ENCODE measurements at places on chromosomes 11 and 22.

GRCh38 chr11:1131033-1131911, 26.5 kb upstream of the MUC5AC start:
- H3K27ac ChIP-seq: no peak overlapping the region
- no peaks in the 10 kb centered on the region for H3K36me3 ChIP-seq
- DNase-seq: no peak
- no peak overlapping the region for H3K4me3 ChIP-seq
- no peaks in the 10 kb centered on the region for H3K27me3 ChIP-seq

DNA sequence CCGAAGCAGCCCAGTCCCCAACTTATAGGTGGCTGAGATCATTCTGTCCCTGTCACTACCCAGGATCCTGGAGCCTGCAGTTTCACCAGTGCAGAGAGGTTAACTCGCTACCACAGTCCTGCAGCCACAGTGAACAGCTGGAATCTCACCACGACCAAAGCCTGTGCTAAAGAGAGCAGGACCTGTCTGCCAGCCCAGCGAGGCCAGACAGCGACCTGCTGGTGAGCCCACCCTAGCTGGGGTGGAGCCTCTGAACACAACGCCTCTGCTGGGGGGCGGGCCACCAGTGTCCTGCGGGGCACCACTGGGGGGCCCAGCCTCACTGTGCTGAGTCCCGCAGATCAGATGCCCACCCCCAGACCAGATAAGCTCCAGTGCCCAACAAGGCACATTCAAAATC, 33.3 kb downstream of the DAGLA start:
- H3K36me3 ChIP-seq: no peaks in the 10 kb centered on the region
- no peak overlapping the region for H3K4me3 ChIP-seq
- H3K27me3 ChIP-seq: no peaks in the 10 kb centered on the region
- H3K4me1 ChIP-seq: peaks cover 7% of the 10 kb centered on the region
- no peak overlapping the region for H3K27ac ChIP-seq

DNA sequence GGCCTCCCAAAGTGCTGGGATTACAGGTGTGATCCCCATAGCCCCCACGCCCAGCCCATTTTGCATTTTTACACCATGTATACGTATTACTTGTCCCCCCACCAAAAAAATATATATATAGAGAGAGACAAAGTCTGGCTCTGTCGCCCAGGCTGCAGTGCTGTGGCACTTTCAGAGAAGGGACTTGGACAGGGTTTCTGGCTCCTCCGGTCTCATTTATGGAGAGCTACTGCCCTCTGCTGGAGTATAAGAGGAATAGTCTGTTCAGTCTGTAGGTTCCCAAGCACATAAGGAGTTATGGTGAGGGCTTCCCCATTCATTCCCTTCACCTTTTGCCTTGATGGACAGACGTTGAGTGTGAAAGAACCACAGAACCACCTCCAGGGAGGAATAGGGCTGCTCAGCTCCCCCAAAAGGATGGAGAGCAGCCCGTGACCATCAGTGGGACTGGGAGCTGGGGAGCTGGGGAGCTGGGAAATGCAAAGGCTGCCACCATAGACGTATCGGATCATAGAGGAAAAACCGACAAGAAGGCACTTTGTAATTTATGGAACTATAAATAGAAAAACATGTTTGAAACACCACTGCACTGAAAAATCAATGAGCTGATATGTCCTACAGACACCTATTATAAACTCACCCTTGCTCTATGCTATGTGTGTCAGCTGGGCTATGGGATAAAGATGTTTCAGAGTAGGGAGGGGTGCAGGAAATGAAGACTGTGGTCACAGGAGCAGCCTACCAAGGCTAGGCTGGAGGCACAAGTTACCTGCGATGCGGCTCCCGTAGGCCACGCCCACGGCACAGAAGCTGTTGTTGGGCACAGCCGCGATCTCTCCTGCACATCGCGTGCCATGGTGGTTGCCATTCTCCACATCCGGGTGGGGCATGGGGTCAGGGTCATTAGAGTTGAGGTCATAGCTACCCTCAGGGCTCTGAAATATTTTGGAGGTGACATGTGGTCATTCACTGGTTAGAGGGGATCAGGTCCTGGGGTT, 5.2 kb downstream of the PCSK7 start:
- H3K27ac ChIP-seq: no peak overlapping the region
- H3K4me1 ChIP-seq: peaks cover 15% of the 10 kb centered on the region
- no peaks in the 10 kb centered on the region for H3K27me3 ChIP-seq
- H3K36me3 ChIP-seq: peaks cover 35% of the 10 kb centered on the region
- H3K4me3 ChIP-seq: no peak overlapping the region

DNA sequence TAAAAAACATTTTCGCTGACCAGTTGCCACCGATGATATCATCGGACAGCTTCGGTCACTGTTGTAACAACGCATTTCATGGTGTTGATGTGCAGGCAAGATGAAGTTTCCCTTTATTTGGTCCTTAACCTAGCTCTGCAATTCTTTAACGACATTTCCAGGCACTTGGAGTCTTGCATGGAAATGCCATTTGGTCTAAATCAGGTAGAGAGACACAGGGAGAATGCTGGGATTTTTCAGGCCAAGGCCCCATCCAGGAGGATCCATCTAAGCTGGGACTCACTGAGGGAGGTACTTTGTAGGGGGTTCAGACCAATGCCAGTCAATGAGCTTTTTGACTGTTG, 121.5 kb upstream of the RCN1 start:
- no peak overlapping the region for H3K27ac ChIP-seq
- H3K4me3 ChIP-seq: no peak overlapping the region
- H3K36me3 ChIP-seq: no peaks in the 10 kb centered on the region
- no peaks in the 10 kb centered on the region for H3K4me1 ChIP-seq

DNA sequence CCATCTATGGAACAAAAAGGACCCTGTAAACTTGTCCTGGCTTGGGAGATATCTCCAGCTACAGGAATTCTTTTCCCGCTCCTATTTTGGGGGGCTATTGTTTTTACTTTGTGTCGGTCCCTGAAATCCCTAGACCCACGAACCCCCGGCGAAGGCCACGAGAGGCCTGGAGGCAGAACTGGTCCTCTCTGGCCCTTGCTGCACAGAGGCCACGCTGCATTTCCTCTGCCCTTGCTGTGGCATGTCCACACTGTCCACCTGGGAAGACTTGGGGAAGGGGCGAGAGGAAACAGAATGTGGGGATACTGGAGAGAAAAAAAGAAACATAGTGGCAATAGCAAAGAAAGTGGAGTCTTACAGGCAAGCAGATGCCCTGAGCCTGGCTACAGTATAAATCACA, 2.3 kb upstream of the ANO1 start:
- H3K27me3 ChIP-seq: no peaks in the 10 kb centered on the region
- H3K27ac ChIP-seq: no peak overlapping the region
- H3K4me1 ChIP-seq: peaks cover 2% of the 10 kb centered on the region
- no peak for DNase-seq

GRCh38 chr11:97746818-97747217, 1273.9 kb upstream of the CNTN5 start:
- no peak overlapping the region for H3K4me3 ChIP-seq
- no peaks in the 10 kb centered on the region for H3K4me1 ChIP-seq
- no peaks in the 10 kb centered on the region for H3K36me3 ChIP-seq

- no peaks in the 10 kb centered on the region for H3K36me3 ChIP-seq
- H3K4me3 ChIP-seq: no peak overlapping the region
- no peak overlapping the region for H3K27ac ChIP-seq
Observed at GRCh38 chr11:117597071-117597470, 199.9 kb downstream of the DSCAML1 start.

- no peaks in the 10 kb centered on the region for H3K36me3 ChIP-seq
- H3K4me1 ChIP-seq: no peaks in the 10 kb centered on the region
Observed at GRCh38 chr11:5489576-5490357, 1.3 kb downstream of the OR52D1 start.

DNA sequence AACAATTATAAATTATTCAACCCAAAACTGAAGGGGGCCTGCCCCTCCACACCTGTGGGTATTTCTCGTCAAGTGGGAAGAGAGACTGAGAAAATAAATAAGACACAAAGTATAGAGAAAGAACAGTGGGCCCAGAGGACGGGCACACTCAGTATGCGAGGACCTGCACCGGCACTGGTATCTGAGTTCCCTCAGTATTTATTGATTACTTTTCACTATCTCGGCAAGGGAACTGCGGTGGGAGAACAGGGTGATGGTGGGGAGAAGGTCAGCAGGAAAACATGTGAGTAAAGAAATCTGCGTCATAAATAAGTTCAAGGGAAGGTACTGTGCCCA, 3.2 kb downstream of the C11orf54 start:
- H3K4me3 ChIP-seq: no peak overlapping the region
- no peaks in the 10 kb centered on the region for H3K36me3 ChIP-seq
- DNase-seq: no peak

DNA sequence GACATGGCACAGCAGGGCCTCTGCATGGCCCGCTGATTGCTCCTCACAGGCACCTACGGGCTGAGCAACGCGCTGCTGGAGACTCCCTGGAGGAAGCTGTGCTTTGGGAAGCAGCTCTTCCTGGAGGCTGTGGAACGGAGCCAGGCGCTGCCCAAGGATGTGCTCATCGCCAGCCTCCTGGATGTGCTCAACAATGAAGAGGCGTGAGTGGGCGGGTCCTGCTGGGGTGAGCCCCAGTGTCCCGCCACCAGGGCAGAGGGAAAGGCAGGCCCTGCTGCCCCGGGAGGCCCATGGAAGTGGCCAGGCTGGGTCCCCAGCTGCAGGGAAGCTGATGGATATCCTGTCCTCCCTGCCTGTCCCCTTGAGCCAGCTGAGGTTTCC, 18.6 kb upstream of the DGCR8 start:
- H3K36me3 ChIP-seq: peaks cover 27% of the 10 kb centered on the region
- H3K27me3 ChIP-seq: no peaks in the 10 kb centered on the region
- no peak overlapping the region for H3K4me3 ChIP-seq
- no peak overlapping the region for H3K27ac ChIP-seq
- DNase-seq: no peak

GRCh38 chr22:17633217-17633997, 4.9 kb upstream of the ATP6V1E1 start:
- peak overlapping the region; percentile 84 for H3K27ac ChIP-seq
- no peaks in the 10 kb centered on the region for H3K27me3 ChIP-seq
- H3K36me3 ChIP-seq: no peaks in the 10 kb centered on the region
- H3K4me3 ChIP-seq: no peak overlapping the region
- no peak for DNase-seq

DNA sequence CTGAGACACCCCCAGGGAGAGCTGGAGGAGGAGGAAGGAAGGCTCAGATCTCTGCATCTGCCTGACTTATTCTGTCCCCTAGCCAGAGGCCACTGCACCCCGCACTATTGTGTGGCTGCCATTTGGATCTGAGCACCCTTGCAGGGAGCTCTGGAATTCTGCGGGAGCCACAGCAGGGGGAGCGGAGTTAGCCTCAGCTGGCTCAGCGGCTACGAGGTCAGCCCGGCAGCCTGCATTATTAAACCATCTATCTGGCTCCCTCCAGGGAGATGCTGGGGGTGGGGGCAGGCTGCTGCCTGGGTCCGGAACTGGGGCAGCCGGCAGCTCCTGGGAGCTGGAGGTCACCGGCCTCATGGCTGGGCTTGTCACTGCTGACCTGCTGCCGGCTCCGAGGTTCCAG, 6.5 kb upstream of the ELFN2 start:
- DNase-seq: no peak
- peaks cover 7% of the 10 kb centered on the region for H3K27me3 ChIP-seq
- H3K4me1 ChIP-seq: no peaks in the 10 kb centered on the region
- H3K4me3 ChIP-seq: no peak overlapping the region

- no peak overlapping the region for H3K4me3 ChIP-seq
- no peak for DNase-seq
- no peak overlapping the region for H3K27ac ChIP-seq
- H3K27me3 ChIP-seq: no peaks in the 10 kb centered on the region
- peaks cover 8% of the 10 kb centered on the region for H3K4me1 ChIP-seq
Observed at GRCh38 chr11:113926273-113927197, 21.9 kb downstream of the HTR3B start.

- DNase-seq: no peak
- no peak overlapping the region for H3K27ac ChIP-seq
- no peaks in the 10 kb centered on the region for H3K27me3 ChIP-seq
- no peaks in the 10 kb centered on the region for H3K4me1 ChIP-seq
- H3K36me3 ChIP-seq: no peaks in the 10 kb centered on the region
Observed at GRCh38 chr11:70002433-70002832, 75.7 kb upstream of the ANO1 start.

DNA sequence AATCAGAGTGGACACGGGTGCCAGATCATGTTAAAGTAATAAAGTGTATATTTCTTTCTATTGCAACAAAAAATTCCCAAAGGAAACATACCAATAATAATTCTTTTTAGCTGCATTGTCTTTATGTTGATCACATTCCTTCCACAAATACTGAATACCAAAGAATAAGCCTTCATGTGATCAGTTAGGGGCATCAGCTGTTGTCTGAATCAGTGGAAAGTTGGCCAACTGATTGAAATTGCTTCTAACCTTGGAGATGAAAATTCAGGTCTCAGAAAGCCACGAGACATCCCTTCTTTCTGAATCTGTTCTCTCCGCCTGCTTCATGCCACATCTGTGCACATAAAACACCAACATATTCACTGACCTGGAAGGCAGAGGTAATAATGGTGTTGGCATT, 785.2 kb downstream of the KCNA4 start:
- H3K4me1 ChIP-seq: no peaks in the 10 kb centered on the region
- no peaks in the 10 kb centered on the region for H3K36me3 ChIP-seq
- H3K27ac ChIP-seq: no peak overlapping the region
- no peak overlapping the region for H3K4me3 ChIP-seq
- no peaks in the 10 kb centered on the region for H3K27me3 ChIP-seq
- no peak for DNase-seq

DNA sequence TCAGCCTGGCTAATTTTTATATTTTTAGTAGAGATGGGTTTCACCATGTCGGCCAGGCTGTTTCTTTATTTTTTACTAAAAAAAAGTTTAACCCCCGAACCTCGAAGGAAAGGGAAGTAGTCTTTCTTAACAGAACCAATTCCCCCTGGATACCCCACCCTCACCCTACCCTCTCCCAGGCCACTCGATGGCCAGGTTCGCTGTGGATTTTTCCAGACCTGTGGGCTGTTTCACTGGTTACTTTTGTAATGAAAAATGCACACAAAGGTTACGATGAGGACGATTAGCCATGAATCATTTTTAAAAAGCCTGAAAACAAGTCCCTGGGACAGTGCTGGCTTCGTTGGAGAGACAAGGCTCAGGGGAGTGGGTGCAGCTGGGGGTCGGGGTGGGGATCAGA, 2.5 kb downstream of the TSPO start:
- H3K36me3 ChIP-seq: no peaks in the 10 kb centered on the region
- H3K27ac ChIP-seq: peak overlapping the region; percentile 22
- no peaks in the 10 kb centered on the region for H3K27me3 ChIP-seq
- H3K4me3 ChIP-seq: peak overlapping the region; percentile 23
- peaks cover 37% of the 10 kb centered on the region for H3K4me1 ChIP-seq
- DNase-seq: no peak

GRCh38 chr22:49765091-49765771, 62.4 kb downstream of the BRD1 start:
- no peak for DNase-seq
- H3K36me3 ChIP-seq: no peaks in the 10 kb centered on the region
- no peaks in the 10 kb centered on the region for H3K27me3 ChIP-seq
- H3K27ac ChIP-seq: no peak overlapping the region
- H3K4me1 ChIP-seq: no peaks in the 10 kb centered on the region

DNA sequence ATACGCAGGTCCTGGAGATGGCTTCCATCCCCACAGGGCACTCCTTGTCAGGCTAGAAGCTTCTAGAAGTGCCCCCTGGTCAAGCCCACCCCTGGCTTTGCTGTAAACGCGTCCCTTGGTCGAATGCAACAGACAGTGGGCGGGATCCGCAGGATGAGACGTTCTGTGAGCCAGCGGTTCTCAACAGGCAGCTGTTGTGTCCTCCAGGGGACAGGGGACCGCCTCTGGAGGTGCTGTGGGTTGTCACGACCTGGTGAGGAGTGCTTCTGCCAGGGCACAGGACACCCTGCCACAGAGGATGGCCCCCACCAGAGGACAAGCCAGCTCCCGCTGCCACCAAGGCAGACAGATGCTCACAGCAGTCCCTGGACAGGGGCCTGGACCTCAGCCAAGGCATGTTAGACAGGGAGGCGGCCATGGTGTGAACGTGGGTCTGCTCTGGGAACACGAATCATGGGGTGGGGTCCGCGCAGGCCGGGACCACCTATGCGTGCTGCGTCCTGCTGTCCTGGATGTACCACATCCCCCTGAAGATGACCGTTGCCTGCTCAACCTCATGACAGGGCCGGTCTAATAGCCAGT, 11.7 kb downstream of the CRELD2 start:
- H3K4me1 ChIP-seq: peaks cover 65% of the 10 kb centered on the region
- H3K27ac ChIP-seq: no peak overlapping the region
